ENCODE measurements at places on chromosomes 16 and 17.
A peak's percentile ranks its signal among the peaks of the same experiment; 100 is the strongest.

GRCh38 chr16:1913327-1914083, 4.7 kb downstream of the HS3ST6 start:
- no peak for DNase-seq

GRCh38 chr17:76174037-76174436, 33.0 kb upstream of the FOXJ1 start:
- no peak for DNase-seq

DNA sequence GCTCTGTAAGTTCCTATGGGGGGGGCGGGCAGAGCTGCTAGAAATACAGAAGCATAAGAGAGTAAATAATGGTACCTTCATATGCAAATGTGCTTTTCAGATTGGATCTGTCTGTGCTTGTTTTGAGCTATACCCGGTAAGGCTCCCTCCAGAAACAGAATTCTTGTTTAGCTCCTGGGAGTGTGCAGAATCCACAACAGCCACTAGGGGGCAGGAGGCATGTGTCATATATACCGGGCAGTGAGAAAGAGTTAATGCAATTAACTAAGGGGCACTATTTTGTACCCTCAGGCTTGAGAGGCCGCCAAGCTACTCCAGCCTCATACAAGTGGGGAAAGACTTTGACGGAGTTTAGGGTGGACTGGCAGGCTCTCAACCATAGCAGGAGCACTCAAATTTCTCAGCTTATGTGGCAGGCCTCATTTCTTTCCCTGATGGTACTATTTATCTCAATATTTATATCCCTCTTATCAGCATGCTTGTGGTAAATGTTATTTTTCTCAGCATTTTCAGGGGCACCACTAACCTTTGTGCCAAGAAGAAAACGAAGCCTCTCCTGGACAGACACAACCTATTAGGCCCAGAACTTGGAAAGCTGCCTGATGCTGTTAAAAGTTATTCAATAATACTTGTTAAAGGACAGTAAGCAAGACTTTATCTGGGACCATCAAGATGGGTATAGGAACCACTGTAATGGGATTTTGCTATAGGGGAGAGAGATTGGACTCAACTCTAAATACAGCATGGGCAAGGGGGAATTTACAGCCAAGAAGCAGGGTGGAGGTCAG, 10.7 kb upstream of the CENPV start:
- peak; percentile 56 for DNase-seq

DNA sequence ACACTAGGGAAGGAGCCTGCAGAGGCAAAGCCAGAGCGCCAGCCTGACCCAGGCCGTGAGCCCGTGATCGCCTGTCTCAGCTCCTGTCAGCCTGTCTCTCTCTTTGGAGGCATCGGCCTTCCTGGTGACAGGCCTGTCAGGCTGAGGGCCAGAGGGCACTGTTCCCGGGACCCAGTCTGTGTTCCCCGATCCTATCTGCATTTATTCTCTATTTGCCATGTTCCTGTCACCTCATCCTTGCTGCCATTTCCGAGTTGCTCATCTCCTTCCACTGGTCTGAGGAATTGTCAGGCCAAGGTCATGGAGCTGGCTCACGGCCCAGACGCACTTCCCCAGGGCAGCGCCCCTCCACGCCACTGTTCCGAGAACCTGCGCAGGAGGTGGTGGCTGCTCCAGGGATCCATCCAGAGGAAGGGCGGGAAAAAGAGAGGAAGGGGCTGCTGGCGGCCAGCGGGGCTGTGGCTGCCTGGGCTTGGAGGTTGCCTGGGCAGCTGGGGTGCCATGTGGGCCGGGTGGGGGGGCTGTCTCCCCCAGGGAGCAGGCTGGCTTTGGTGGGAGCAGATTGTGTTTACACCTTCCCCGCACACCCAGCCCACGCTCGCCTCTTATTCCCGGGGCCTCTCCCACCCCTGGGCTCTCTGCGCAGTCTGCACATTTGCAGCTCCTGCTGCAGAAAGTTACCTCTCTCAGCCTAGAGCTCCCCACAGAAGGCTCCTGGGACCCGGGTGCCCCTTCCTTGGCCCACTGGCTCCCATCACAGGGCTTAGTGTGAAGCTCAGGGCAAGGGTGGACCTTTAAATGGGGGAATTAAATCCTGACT, 4.9 kb downstream of the PRCD start:
- DNase-seq: no peak

- no peak for DNase-seq
These were observed 113.3 kb downstream of the HS3ST2 start for GRCh38 chr16:22927306-22927705.

DNA sequence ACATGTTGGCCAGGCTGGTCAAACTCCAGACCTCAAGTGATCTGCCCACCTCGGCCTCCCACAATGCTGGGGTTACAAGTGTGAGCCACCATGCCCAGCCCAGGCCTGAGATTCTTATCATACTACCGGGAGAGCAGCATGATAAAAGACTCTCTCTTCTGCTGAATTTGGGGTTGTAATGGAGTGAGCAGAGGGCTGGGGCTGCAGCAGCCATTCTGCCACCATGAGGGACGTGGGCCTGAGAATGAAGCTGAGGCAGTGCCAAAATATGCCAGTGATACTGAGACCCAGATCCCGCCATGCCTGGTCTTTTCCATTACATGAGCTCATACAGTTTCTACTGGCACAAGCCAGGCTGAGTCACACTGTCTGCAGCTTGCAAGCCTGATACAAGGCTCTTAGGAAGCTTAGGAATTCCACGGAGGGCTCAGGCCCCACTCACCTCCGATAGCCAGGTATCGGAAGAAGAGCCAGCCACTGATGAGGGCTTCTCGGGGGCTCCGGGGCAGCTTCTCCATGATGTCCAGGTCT, 19.6 kb upstream of the P2RX1 start:
- no peak for DNase-seq

GRCh38 chr17:81018044-81018802, 16.7 kb upstream of the BAIAP2 start:
- no peak for DNase-seq

DNA sequence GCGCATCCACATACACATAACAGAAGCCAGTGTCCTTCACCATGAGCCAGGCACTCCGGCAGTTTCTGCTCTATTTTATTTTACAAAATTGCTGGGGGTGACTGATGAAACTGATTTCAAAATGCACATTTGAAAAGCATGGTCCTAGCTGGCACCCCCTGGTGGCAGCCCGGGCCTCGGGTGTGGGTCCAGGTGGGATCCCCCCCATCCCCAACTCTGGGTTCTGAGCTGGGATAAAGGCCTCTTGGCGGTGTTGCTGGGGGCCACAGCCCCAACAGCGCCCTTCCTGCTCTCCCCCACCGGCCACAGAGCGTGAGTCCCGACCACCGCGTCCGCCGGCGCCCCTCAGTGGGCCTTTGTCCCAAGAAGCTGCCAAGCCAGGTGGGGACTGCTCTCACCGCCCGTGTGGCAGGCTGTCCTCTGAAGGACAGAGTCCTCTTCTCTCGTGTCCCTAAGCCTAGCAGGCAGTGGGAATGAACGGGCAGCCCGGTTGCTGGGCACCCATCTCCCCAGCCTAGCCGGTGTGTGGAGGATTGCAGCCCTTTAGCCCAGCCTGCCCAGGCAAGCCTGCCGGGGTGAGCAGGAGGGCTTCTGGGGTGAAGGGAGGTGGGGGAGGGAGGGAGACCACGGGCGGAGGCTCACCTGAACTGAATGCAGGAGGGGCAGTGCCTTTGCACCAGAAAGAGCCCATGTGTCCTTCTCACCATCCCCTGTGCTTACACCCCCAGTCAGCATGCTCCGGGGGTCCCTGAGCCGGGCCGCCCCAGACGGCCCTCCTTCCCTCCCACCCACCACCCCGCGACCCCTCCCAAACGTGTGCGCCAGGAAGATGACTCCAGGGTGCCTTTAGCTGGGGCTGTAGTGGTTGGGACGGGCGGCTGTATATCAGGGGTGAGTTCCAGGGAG, 898 bp downstream of the SNAI3 start:
- DNase-seq: peak; percentile 55

GRCh38 chr16:3454093-3454492, 10.6 kb downstream of the NAA60 start:
- DNase-seq: no peak

GRCh38 chr16:51845586-51846305, 694.7 kb upstream of the SALL1 start:
- no peak for DNase-seq

- no peak for DNase-seq
These were observed 3.0 kb upstream of the KRT15 start for GRCh38 chr17:41521574-41522261.

DNA sequence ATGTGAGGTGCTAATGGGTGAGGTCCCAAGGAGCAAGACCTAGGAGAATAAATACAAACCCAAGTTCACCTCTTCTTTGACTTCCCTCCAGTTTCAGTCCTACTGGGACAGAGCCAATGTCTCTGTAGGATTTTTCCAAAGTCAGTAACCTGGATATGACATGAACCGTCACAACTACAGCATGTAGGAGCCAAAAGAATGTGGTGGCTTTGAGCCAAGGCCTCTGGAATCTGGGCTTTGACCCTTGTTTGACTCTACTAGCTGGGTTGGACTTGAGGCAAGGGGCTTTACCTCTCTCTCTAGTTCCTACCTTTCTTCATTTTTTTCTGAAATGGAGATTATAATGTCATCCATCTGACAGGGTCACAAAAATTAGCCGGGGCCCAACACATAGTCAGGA, 91.4 kb downstream of the CACNG3 start:
- DNase-seq: no peak

GRCh38 chr16:58422809-58423208, 30.5 kb downstream of the GINS3 start:
- DNase-seq: no peak

GRCh38 chr17:40072735-40073346, 10.1 kb downstream of the THRA start:
- no peak for DNase-seq

DNA sequence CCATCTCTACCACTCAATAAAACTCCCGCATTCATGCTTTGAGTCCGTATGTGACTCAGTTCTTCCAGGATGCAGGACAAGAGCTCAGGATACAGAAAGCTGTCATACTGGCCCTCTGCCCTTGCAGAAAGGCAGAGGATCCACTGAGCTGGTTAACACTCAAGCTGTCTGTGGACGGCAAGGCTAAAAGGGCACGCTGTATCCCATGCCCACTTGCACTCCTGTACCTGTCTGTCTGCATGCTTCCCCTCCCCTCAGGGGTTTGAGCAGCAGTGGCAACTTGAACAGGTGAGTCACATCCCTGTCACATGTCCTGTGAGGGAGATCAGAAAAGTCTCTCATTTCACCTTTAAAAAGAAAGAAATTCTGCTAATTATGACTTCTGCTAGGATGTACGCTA, 293.8 kb downstream of the HS3ST3B1 start:
- DNase-seq: no peak

DNA sequence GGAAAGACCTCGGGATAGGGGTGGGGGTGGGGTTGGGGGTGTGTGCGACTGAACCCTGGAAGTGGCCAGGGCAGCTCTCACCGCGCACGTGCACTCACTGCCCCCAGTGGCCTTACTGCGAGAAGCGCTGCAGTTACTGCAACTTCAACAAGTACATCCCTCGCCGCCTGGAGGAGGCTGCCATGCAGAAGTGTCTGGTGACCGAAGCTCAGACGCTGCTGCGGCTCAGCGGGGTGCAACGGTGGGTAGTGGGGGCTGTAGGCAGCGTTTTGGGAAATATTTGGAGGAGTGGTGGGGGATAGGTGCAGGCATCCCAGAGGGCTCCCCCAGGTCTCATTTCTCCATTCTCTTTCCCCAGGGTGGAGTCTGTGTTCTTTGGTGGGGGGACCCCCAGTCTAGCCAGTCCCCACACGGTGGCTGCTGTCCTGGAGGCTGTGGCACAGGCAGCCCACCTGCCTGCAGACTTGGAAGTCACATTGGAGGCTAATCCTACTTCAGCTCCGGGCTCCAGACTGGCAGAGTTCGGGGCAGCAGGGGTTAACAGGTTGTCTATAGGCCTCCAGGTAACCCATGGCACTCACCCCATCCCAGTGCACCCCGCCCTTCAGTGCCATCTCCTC, 972 bp downstream of the RSAD1 start:
- DNase-seq: peak; percentile 58

GRCh38 chr17:3905017-3905520, 11.2 kb downstream of the P2RX1 start:
- no peak for DNase-seq

DNA sequence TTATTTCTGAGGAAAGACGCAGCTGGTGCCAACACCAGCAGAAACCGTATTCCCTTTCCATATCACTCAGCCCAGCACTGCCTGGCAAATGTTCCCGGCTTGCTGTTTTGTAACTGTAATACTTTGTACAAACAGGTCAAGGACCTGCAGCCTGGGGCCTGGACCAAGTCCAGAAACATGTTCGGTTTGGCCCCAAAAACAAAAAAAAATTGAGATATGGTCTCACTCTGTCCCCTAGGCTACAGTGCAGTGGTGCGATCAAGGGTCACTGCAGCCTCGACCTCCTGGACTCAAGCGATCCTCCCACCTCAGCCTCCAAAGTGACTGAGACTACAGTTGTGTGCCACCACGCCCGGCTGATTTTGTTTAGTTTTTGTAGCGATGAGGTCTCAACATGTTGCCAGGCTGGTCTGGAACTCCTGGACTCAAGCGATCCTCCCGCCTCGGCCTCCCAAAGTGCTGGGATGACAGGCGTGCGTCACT, 1.2 kb downstream of the HAGH start:
- DNase-seq: no peak

DNA sequence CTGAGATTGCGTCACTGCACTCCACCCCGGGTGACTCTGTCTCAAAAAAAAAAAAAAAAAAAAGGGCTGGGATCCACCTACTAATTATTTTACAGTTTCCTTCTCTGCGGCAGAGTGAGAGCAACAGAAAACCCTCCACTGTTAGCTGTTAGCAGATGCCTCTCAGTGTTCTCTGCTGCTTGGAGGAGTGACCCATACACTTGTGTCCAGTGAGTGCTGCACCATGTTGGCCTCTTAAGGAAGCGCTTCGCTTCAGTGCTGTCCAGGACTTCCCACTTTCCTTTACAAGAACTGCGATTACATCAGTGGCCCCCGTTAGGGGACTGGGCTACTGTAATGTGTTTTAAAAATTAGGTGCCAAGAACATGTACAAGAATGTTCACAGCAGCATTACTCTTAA, 18.4 kb upstream of the CLEC18B start:
- DNase-seq: no peak

DNA sequence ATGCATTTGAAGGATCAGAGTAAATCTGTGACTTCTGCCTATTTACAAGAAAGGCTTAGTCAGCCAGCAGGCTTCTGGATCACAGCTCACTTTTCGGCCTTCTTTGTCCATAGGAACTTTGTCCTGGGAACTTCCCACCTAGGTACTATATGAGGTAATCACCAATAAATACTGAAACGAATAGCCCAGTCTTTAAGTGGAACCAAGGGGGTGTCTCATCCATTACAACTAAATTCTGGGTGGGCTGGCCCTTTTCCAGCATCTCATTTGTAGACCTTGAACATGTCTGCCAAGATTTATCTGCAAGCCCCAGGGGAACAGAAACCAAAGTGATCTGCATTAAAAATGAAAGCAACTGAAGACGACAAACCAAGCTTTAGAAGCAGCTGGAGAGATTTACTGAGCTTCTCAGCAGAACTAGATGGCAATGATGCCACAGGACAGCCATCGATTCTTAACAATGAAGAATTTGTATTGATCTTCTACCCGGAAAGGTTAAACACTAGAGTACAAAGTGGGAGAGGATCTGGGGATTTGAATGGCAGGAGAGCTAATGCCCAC, 55.5 kb downstream of the SNX11 start:
- DNase-seq: no peak

All from naive thymus-derived CD8-positive, alpha-beta T cell (primary cell).